ENCODE measurements at places on chromosomes 13 and 19.

DNA sequence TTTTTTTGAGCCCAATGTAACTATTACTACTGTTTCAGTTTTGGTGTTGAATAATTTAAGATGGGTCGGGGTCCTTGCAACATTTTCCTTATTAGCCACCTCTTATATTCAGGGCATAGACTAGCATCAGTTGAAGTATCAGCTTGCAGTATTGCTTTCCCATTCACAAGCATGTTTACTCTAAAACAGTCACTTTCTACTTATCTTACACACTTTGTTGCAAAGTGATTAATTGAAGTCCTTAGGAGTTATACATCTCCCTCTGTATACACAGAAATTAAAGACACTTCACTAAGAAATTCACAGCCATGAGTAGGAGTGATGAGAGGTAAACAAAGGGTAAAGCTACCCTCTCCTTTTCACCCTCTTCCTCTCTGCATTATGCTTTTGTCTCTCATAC is 27.6 kb downstream of the SLAIN1 start:
- DNase-seq, result no peak

DNA sequence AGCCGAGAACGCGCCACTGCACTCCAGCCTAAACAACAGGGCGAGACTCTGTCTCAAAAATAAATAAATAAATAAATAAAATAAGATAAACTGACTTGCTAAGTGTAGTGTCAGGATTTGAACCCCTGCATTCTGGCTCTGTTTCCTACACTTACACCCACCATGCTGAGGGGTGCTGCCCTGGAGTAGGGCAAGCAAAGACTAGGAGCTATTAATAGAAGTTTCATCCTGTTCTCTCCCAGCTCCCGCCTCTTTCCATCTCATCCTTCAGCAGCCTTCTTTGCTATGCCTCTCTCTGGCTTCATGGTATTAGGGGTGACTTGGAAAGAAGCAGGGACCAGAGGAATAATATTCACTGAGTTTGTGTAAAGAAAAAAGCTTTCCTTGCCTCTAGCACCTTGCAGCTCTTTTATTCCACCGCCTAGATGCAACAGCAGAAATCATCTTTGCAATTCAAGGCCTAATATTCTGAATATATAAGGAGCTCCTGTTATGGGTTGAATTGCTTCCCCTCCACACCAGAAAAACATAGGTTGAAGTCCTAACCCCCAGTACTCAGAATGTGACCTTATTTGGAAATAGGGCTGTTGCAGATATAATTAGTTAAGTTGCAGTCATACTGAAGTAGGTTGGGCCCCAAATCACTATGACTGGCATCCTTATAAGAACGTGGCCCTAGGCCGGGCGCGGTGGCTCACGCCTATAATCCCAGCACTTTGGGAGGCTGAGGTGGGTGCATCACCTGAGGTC is 8.7 kb upstream of the PLAUR start:
- no peak for DNase-seq

DNA sequence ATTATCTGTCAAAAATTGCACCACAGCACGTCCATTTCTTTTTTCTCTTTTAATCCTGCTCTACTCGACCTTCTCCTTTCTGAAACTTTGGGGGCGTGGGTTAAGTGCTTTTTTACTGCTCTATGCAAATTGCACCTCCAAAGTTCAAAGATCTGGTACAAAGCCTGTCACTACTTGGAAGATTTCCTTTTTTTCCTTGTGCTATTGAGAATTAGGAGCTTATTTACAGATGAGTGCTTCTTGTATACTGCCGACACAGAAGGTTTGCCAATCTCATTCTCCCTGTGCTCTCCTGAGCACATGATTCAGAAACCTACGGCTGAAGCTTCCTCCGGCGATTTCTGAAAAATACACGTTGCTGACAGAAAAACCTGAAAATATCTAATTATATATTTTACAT is 94.8 kb downstream of the TEX29 start:
- no peak for DNase-seq

DNA sequence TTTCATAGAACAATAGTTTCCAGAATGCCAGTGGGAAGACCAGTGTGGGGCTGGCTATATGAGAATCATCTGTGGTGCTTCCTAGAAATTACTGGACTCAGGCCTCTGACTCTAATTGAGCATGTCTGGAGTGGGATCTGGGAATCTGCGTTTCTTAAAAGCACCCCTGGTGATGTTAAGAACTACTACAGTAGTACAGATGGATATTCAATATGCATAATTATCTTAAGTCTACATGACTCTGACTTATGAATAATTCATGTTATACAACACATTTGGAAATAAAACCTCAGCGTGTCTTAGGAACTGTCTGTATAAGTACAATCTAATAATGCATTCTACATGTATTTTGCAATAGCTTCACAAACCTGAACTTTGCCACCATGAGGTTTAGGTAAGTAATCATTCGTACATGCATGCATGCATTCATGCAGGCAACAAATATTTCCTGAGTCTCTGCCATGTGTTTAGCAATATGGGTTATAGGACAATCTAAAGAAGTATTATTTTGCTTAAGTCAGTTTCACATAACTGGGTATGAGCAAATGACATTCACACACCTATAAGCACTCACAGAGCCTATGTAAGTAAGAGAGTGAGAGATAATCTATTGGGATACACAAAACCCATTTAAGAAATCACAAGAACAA is 62.0 kb downstream of the EPSTI1 start:
- DNase-seq, result no peak

GRCh38 chr13:30403456-30403855 is 18.8 kb upstream of the UBE2L5 start:
- DNase-seq, result no peak

DNA sequence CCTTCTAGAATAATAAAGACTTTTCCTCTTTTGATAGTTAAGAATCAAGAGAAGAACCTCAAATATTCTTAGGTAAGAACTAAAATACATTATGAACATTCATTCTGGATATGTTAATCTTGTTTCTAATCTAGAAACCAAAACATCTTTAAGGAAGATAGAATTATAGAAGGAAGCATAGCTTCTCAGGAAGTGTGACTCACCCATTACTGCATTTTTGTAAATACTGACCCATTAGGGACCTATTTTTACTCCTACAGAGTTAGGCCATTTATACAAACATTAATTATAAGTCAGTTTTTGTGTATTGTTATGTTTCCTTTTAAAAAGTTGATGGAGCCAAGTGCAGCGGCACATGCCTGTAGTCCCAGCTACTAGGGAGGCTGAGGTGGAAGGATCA is 147.1 kb downstream of the NUFIP1 start:
- no peak for DNase-seq

DNA sequence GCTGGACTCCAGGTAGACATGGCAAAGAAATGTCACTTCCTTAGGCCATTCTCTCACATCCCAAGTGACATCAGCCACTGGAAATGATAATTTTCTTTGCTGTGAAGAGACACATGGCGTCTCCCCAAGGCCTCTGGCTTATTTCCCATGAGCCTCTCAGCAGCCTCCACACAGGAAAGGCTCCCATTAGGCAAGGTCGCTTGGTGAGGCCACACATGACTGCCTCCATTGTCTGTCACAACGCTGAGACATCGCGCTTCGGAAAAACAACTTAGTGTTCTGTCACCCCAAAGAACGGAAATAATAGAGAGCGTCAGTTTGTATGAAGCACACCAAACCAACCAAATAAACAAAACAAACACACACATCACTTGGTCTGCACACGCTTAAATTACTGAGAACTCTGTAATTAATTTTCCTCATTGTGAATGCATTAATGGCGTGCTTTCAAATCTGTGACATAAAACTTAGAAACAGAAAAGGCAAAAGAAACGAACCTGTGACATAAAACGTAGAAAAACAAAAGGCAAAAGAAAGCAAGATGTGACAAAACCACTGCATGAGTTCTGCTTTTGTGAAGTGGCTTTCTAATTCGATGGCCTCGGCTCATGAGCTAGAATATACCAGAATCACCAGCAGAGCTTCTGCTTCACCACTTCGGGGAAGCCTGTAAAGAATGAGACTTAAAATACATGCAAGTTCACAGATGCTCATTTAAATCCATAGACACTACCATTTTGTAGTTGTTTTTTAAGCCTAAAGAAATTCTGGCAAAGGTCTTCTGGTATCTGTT is 404.2 kb upstream of the SGCG start:
- no peak for DNase-seq

- no peak for DNase-seq
Observed at GRCh38 chr19:29854033-29854432, 42.2 kb downstream of the CCNE1 start.

GRCh38 chr13:45356966-45357672 is 16.1 kb upstream of the TPT1 start:
- DNase-seq, result no peak

- no peak for DNase-seq
Observed at GRCh38 chr13:72208112-72208645, 341.2 kb upstream of the DACH1 start.

- DNase-seq, result no peak
Observed at GRCh38 chr13:58587183-58587582, 955.6 kb downstream of the PCDH17 start.

DNA sequence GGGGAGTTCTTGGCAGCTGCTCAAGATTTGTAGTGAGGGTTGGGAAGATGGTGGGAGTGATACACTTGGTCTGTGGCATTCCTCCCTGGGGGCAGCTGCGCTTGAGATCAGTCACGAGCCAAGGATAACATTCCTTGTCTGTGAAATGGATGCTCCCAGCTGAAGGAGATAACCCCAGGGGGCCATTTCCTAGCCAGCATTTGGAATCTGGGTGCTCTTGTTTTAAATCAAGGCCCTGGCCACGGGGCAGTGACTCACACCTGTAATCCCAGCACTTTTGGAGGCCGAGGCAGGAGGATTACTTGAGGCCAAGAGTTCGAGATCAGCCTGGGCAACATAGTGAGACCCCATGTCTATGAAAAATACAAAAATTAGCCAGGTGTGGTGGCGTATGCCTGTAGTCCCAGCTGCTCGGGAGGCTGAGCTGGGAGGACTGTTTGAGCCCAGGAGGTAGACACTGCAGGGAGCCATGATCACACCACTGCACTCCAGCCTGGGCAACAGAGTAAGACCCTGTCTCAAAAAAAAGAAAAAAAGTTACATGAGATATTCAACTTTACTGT is 4.6 kb downstream of the PKN1 start:
- no peak for DNase-seq

GRCh38 chr13:44307844-44308243 is 65.8 kb upstream of the SERP2 start:
- no peak for DNase-seq
